Aorta (tissue), 5 donors: ENCODE measurements at places on chromosomes 1 and 21. TPM values are rescaled to one million over a fixed set of nuclear protein-coding genes. Genes with fewer than 3 reads are reported as not detected.

SPATA46 gene
- polyA plus RNA-seq: not detected

LCE1C gene
- polyA plus RNA-seq: not detected

LRRC7 gene
- not detected for polyA plus RNA-seq

SELL gene
- 2.0 TPM for polyA plus RNA-seq

F3 gene
- polyA plus RNA-seq: 8.3 TPM
